ENCODE measurements at places on chromosomes 5 and 9.

DNA sequence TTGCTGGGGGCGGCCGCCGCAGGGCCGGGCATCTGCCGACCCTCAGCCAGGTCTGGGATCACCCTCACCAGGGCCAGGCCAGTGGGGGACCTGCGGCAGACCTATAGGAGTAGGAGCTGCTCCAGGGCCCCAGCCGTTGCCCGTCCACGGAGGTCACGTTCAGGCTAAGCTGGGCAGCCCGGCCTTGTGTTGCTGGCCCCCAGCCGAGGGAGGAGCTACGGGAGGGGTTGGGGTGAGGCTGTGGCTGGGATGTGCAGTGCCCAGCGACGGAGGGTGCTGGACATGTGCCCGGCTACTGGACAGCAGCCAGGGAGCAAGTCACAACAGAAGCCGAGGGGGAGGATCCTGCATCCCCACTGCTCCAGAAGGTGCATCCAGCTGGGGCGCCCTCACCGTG lies 39.6 kb upstream of the SLC6A19 start:
- DNase-seq = no peak

GRCh38 chr5:130836729-130837649 lies 328.1 kb downstream of the HINT1 start:
- DNase-seq = no peak

DNA sequence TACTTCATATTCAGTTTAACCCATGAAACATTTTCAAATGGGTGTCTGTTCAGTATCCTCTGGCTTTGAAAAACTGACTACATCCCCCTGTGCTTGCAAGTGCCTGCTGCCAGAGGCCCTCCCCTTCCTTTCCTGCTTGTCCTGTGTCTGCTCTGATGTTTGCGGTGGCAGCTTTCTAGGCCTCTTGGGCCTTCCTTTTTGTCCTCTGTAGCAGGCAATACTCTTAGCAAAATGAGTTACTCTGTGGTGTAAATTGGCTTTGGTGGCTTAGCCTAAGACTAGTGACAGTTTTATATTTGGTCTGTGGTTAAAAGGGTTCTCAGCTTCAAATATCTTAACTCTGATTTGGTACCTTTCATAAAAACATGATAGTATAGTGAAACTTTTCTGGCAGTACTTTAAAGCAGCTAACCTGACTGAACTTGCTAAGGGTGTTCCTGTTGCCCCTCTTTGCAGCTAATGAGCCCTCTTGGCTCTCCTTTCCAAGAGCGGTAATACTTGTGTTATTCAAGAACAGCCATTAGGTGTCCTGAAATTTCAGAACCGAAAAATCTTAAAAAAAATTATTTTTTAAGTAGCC lies 76.6 kb downstream of the GOLM1 start:
- peak; percentile 38 for DNase-seq

DNA sequence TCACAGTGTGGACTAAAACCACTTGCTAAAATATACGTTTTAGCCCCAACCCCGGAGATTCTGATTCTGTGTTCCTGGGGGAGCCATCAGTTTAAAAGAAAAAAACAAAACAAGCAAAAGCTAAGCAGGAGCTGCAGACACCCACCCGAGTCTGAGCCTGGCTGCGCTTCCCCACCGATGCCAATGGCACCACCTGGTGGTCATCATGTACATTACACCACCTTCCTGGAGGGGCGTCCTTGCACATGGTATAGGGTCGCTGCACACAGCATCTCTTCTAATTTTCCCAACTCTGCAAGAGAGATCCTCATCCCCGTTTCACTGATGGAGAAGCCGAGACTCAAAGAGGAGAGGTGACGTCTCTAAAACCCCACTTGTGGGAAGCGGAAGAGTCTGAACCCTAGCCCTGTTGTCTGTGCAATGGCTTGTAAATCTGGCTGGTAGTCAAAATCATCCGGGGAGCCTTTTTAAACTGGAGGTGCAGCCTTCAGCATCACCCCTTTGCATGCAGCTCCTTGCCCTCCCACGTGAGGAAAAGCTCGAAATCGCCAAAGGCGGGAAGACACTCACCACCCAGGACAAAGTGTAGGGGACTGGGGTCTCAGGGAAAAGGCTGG lies 23.1 kb upstream of the CNOT6 start:
- peak; percentile 68 for DNase-seq

GRCh38 chr9:4680173-4680525 lies 780 bp downstream of the CDC37L1 start:
- DNase-seq = no peak

DNA sequence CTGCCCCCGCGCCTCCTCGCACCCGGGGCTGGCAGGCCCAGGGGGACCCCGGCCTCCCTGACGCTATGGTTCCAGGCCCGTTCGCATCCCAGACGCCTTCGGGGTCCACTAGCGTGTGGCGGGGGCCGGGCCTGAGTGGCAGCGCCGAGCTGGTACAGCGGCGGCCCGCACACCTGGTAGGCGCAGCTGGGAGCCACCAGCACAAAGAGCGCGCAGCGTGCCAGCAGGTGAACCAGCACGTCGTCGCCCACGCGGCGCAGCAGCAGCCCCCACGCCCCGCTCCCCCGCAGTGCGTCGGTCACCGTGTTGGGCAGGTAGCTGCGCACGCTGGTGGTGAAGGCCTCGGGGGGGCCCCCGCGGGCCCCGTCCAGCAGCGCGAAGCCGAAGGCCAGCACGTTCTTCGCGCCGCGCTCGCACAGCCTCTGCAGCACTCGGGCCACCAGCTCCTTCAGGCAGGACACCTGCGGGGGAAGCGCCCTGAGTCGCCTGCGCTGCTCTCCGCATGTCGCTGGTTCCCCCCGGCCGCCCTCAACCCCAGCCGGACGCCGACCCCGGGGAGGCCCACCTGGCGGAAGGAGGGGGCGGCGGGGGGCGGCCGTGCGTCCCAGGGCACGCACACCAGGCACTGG lies 548 bp downstream of the TERT start:
- DNase-seq = no peak

DNA sequence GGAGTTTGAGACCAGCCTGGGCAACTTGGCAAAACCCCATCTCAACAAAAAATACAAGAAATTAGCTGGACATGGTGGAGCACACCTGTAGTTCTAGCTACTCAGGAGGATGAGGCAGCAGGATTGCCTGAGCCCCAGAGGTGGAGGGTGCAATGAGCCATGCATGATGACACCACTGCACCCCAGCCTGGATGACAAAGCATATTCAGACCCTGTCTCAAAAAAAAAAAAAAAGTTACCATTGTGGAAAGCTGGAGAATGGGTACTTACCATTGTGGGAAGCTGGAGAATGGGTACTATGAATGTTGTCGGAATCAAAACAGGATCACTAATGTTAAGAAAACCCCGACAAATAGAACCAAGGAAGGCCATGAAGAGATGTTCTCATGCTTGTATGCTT lies 25.7 kb downstream of the HINT1 start:
- DNase-seq = no peak

- no peak for DNase-seq
Measured at GRCh38 chr9:70927530-70927929, 193.9 kb downstream of the TRPM3 start.

GRCh38 chr5:73093943-73094342 lies 26.4 kb upstream of the TMEM171 start:
- DNase-seq = no peak

DNA sequence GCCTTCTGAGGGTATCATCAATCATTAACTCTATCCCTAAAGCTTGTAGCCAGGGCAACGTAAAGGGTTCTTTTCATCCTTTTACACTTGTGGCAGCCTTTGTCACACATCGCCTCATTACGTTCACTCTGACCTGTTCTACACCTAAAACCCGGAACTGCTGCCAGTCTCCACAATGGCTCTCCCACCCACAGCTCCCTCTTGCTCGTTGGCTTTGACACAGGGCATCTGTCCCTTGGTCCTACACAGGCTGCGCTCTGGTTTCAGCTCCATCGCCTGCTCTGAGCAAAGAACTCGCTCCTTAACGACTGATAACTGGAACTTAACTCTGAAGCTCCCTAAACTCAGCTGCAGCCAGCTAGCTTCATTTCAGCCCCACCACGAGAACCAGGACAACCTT lies 112.8 kb upstream of the CTNND2 start:
- no peak for DNase-seq

DNA sequence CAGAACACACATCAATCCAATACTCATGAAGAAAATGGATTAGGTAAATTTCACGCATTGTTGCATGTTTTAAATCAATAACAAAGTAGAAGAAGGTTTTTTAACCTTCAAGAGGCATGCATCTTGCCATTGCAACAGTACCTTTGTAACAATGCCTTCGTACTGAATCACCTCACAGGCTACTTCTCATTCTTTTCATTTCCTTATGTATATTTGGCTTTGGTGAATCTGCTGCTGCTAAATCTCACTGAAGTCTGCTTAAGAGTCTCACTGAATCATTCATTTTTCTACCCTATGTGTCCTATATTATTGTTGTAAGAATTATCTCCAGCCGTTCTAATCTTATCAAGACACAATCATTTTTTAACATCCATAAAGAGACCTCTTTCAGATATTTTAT lies 152.5 kb downstream of the CDH10 start:
- DNase-seq = no peak

GRCh38 chr5:115170134-115170928 lies 623 bp upstream of the TRIM36 start:
- DNase-seq = no peak

DNA sequence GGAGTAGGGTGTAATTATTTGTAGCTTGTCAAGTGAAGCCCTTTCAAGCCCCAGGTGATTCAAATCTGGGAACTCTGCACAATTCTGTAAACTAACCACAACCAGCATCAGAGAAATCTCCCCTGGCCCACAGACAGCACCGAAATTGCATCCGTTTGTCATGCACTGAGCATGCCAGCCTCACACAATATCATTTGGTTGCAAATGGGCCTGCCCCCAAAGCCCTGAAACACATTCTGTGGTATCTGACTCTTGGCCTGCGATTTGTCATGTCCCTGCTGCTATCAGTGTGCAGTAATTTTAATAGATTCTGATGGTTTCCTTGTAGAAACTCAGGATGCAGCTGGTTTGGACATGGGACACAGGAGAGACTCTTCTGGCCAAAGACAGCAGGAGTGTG lies 35.3 kb downstream of the SNX24 start:
- DNase-seq = no peak

- no peak for DNase-seq
Measured at GRCh38 chr5:142250119-142250518, 74.7 kb downstream of the SPRY4 start.

DNA sequence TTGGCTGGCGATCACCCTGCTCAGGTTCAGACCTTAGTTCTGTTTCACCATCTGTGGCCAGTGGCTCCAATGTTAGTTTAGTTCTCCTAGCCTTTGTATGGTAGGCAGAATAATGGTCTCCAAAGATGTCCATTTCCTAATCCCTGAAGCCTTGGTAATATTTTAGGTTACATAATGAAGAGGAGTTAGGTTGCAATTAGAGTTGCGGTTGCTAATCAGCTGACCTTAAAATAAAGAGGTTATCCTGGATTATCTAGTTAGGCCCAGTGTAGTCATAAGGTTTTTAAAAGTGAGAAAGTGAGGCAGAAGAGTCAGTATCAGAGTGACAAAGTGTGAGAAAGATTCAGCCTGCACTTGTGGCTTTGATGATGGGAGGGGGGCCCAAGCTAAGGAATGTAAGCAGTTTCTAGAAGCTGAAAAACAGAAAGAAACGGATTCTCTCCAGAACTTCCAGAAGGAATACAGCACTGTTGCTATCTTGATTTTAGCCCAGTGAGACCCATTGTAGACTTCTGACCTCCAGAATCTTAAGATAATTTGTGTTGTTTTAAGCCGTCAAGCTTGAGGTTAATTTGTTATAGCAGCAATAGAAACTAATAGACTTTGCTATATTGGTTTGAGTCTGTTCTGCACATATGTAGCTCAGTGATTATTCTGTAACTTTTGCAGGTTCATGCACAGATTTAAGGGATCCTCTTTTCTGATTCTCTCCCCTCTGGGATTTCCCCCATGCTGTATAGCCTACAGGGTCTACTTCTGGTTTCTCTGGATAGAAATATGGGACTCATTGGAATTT lies 21.6 kb downstream of the LNPEP start:
- DNase-seq = no peak

DNA sequence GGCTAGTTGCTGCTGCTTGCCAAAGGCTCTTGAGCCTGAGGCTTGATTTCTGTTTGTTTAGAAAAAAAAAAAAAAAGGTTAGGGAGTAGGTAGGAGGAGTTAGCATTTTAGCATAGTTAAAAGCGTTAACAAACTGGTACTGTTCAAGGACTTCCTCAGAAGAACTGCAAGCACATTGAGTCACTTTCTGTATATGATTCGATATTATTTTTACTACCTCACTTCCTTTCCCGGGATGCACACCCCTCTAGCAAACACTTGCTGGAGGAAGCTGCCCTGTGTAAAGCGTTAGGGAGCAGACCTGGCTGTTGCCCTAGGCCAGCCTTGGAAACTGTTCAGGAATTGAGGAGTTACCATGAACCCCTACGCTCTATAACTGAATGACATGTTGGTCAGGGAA lies 15.7 kb upstream of the CEP120 start:
- DNase-seq = no peak

GRCh38 chr9:131773911-131774379 lies 34.1 kb upstream of the RAPGEF1 start:
- peak; percentile 51 for DNase-seq

DNA sequence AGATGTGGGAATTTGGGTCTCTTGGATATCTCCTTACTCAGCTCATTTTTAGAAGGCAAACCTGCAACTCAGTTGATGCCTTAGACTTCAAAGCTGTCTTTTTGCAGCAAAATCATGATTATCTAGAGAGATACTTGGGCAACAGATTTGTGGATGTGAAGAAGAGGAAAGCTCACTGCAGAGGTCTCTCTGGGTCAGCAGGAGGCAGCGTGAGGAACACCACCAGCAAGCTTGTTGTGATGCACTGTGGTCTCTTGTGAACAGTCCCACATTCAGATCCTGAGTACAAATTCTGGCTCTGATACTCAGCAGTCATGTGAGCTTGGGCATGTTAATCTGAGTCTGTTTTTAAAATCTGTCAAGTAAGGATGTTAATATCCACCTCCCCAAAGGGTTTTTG lies 26.3 kb upstream of the DMRT3 start:
- no peak for DNase-seq

- DNase-seq = no peak
Measured at GRCh38 chr5:115351356-115352195, 55.1 kb upstream of the CCDC112 start.

- no peak for DNase-seq
Measured at GRCh38 chr9:76803083-76803482, 38.8 kb downstream of the PCA3 start.

DNA sequence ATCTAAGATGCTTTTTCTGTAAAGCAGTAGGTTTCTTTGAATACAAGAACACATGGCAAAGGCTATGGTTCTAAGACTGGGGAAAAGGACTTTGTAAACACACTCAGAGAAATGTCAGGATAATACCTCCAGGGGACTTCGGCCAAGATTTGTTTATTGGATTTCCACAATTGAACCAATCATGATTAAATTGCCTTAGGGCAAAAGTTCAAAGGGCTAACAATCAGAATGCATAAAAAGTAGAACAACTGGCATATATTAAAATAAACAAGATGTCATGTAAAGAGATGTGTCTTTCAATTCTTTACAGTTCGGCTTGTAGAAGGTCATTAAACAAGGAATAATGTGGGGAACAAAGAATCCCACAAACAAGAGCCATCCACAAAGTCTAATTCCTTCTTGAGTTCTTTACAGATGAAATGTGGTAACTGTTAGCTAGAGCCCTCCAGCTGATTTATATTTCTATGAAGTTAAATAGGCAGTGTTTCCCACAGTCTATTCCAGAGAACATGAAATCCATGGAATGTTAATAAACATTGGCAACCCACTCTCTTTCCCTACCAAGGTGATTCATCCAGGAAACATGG lies 565.5 kb downstream of the ZNF608 start:
- DNase-seq = no peak

GRCh38 chr5:91642581-91642980 lies 259.5 kb upstream of the ARRDC3 start:
- DNase-seq = no peak
